Fibroblast of lung (primary cell): ENCODE measurements at places on chromosomes 12 and 14.
A peak's percentile ranks its signal among the peaks of the same experiment; 100 is the strongest.

GRCh38 chr14:91154851-91155625, 41.2 kb downstream of the DGLUCY start:
- DNase-seq = peak; percentile 77

DNA sequence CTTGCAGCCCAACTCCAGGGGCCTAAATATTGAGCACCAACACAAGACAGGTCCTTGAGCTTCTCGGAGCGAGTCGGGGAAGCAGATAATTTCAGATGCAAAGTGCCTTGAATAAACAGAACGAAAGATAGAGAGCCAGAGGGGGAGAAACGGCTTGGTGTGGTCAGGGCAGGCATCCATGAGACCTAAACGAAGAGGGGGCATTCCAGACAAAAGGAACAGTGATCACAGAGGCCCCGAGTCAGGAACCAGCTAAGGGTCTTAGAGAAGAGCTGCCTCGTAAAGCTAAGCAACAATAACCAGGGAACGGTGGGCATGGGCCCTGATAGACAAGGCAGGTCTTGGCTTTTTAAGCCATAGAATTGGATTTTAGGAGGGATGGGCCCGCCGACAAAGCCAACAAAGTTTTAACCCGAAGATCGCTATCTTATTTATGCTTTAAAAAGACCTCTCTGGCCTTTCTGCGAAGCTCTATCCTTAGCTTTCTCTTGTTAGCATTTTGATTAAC, 421 bp upstream of the ACADS start:
- DNase-seq = no peak

GRCh38 chr12:121975021-121975420, 46.7 kb upstream of the BCL7A start:
- no peak for DNase-seq

- DNase-seq = peak; percentile 41
These were observed 6.9 kb upstream of the OR6J1 start for GRCh38 chr14:22650960-22651521.

DNA sequence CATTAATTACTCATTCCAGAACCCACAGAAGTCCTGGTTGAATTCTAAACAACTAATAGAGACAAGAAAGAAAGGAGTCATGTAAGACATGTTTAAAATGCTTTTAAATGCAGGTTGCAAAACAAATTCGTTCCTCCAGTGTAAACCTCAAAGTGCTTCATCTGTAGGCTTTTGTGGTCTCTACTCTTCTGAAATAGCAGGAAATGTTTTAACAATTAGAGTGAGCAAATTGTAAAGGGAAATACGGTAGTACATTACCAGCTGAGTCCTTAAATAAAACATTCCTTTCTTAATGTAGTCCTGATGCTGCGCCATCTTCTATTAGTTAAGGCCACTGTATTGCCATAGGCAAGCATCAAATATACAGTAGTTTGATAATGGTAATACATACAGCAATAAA, 1934.2 kb upstream of the SEL1L start:
- peak; percentile 8 for DNase-seq

DNA sequence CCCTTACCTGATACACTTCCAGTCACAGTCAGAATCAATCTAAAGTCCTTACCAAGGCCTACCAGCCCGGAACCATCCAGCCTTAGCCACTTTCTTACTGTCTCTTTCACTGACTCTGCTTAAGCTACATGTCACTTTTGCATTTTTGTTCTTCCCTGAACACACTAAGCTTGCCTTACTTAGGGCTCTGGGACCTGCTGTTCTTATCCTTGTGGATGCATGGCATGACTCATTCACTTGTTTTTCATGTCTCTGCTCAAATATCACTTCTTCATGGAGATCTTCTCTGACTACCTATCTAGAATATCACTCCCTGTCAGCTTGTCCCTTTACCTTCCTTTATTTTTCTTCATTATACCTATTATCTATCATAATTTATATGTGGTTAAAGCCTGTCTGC, 65.6 kb upstream of the ZDHHC17 start:
- no peak for DNase-seq

GRCh38 chr14:101176535-101177205, 273.1 kb upstream of the RTL1 start:
- no peak for DNase-seq
